ENCODE measurements at places on chromosomes 16 and 17. TPM values are rescaled to one million over a fixed set of nuclear protein-coding genes. Genes with fewer than 3 reads are reported as not detected.

The SMYD4 gene
- total RNA-seq = 24.9 TPM

DNA sequence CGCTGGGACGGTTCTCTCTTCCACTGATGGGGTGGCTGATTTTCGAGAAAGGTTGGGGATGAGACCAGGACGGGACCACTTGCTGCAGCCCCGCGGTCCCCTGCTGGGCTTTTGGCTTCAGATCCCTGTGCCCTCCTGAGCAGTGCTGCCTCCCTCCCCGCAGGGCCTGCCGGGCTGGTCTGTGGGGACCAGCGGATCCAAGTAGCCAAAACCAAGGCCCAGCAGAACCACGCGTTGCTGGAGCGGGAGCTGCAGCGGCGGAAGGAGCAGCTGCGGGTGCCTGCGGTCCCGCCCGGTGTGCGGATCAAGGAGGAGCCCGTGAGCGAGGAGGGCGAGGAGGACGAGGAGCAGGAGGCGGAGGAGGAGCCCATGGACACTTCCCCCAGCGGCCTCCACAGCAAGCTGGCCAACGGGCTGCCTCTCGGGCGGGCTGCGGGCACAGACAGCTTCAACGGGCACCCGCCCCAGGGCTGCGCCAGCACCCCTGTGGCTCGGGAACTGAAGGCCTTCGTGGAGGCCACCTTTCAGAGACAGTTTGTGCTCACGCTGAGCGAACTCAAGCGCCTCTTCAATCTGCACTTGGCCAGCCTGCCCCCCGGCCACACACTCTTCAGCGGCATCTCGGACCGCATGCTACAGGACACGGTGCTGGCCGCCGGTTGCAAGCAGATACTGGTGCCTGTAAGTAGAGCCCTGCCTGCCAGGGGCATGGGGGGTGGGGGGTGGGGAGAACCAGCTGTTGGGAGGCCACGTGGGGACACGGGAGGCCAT is 28.6 kb downstream of the POLR3E start:
- no peak for DNase-seq

DNA sequence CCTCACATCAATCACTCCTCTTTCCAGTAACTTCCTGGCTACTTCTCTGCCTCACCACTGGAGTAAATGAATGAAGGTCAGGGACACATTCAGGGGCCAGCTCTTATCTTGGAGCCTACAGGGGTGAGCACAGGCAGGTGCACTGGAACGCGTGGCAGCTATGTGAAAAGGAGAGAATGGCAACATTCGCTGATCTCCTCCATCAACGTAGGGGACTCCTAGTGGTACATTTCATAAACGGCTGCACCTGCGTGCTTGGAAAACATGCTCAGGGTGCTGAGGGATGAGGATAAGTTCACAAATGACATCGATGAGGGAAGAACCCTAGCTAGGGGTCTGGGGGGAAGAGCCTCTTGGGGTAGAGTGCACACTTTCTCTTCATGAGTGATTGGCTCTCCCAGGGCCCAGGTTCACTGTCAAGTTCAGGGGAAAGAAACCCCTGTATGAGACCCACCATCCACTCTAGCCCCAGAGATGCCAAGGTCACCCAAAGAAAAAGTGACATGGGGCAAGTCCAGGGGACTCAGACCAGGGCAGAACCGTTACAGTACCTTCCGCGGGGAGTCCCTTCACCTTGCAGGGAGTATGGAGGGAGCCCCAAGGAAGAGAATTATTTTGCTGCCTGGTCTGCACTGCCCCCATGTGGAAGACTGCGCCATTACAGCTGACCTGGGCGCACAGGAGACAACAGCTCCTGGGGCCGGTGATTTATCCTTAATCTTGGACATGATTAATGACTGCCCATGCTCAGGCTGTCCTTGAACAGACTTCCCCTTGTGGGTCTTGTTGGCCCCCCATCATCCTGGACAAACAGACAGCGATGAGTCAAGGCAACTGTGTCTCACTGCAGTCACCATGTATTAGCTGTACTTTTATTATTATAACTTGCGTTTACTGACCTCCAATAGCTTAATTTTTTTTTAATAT is 30.1 kb downstream of the VAC14 start:
- DNase-seq = peak; percentile 82

GRCh38 chr17:20930081-20930760 is 112.6 kb downstream of the USP22 start:
- DNase-seq = no peak

DNA sequence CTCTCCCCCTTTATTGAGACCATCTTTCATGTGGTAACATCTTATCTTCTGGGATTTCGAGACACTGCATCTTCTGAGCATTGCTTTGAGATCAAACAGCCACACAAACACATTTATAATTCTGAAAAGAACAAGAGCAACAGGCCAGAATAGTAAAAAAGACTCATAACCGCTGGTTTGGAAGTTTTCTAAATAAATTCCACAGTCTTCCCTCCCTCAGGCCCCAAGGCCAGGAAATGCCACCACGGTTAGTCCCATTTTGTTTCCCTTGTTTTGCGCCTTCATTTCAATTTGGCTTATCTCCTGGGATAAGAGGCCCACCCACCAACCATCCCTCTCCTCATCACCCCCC is 25.3 kb downstream of the LITAF start:
- no peak for DNase-seq

GRCh38 chr16:66032841-66033240 is 333.6 kb upstream of the CDH5 start:
- no peak for DNase-seq

The EVPLL gene
- not detected for total RNA-seq

DNA sequence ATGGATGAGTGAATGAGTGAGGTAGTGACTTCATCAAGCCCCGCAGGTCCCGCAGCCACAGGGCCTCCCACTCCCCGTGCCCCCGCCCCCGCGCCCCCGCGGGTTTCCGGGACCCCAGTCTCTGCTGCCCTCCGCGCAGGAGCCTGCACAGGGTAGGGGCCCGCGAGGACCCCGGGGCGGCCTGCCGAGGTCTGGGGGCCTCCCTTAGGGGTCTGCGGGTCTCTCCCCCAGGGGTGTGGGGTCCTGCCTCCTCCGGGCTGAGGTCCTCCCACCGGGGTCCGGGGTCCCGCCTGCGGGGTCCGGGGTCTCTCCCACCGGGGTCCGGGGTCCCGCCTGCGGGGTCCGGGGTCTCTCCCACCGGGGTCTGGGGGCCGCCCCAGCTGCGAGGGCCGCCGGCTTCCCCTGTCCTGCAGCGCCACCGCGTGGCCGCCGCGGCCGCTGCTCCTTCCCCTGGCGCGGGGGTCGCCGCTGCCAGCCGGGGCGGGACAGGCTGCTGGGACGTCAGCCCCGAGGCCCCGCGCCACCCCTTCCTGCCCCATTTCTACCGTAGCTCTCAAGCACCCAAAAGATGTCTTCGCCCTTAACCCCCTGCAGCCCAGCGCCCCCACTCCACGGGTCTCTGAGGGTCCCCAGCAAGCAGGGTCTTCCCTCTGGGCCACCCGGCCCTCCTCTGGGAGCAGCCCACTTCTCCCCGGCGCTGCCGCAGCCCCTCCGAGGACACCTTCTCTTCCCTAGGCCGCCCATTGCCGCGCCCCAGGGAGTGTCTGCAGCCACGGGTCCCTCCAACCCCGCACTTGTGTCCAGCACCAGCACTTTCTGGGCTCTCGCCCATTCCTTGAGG is 10.4 kb upstream of the CHMP6 start:
- DNase-seq = peak; percentile 75

DNA sequence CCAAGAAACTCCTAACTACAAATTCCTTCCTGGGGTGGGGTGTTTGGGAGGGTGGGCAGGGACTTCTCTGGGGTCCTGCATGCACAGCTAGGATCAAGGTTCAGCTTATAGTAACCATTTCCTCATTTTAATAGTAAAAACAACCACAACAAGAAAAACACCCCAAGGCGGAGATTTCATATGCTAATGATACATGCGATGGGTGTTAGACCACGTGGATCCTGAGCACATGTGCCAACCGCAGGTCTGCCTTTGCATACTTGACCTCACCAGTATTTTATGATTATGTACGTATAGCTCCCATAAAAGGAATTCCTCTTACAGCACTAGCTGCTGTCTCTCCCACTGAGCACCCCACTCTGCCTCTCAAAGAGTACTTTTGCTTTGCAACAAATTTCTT is 1.9 kb downstream of the KRTAP4-11 start:
- DNase-seq = no peak

DNA sequence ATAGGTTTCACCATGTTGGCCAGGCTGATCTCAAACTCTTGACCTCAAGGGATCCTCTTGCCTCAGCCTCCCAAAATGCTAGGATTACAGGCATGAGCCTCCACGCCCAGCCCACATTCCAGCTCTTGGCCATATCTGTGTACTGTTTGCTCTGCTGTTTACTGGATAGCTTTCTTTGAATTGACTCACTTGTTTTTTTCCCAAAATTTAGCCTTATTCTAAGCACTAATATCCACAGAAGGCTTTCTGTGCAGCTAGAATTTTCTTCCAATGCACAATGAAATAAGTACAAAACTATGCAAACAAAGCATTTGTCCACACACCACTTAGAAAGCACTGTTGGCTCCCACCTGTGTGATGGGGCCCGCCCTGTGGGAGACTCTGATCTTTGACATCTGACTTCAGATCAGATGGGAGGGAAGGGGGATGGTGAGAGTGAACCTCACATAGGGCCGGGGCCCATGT is 72.2 kb downstream of the CLEC16A start:
- DNase-seq = no peak

GRCh38 chr17:17580662-17581470 is 10.6 kb downstream of the PEMT start:
- DNase-seq = no peak

GRCh38 chr16:66064801-66065530 is 301.5 kb upstream of the CDH5 start:
- DNase-seq = no peak

DNA sequence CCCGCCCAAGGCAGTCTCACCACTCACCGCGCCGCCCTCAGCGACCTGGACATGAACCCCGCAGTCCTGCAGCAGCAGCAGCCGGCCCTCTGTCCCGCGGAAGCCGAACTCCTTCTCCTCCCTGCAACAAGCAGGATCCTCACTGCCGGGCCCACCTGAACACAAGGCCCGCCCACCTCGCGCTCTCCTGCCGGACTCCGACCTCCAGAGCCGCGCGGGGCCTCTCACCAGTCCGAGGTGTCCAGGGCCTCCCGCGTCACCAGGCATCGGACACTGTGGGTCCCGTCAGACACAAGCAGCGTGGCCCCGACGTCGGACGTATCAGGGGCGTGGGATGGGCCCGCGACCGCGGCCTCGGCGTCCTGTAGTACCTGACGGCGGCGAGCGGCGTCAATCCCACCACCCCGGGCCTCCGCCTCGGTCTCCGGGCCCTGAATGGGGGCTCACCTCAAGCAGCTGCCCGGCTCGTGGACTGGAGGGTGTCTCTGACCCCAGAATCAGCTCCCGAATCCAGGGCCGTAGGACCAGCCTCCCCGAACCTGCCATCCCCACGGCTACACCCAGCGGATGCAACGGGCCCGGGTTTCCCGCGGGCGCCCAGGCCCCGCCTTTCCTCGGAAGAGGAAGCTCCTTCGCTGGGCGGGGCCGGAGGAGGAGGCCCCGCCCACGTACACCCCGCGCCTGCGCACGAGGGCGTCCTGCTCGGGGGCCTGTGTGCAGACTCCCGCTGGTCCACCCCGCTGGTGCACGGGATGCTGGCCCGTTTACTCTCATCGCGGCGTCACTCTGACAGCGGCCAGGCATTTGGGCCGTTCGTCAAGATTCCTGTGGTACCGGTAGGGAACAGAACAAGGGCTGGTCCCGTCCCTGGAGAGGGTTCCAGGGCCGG is at the start of gene ACD:
Gene ACD, minus strand, starts transcription at position 586 of the 889 bp plus-strand sequence. Its CDS starts 40 bp downstream, at position 546.
- peak; percentile 96 for DNase-seq

The CNGB1 gene
- 0.27 TPM for total RNA-seq

DNA sequence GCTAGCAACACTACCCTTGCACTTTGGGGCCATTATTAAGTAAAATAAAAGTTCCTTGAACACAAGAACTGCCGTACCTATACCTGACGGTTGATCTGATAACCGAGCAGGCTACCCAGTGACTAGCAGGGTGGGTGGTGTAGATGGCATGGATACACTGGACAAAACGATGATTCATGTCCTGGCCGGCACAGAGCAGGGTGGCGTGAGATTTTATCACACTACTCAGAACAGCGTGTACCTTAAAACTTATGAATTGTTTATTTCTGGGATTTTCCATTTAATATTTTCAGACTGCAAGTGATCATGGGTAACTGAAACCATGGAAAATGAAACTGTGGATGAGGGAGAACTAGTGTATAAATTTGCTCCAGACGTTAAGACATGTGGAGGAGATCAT is 41.0 kb upstream of the MSI2 start:
- no peak for DNase-seq

- DNase-seq = no peak
Measured at GRCh38 chr17:17766077-17766743, 70.6 kb downstream of the SREBF1 start.

- no peak for DNase-seq
Measured at GRCh38 chr17:76027159-76027839, at the start of gene EVPL. EVPL (minus strand) TSS chr17:76027306; CDS start chr17:76027198, 108 bp downstream.

GRCh38 chr16:13560151-13560550 is 359.8 kb upstream of the ERCC4 start:
- DNase-seq = no peak

GRCh38 chr16:81397058-81397878 is 47.3 kb upstream of the CMIP start:
- no peak for DNase-seq

DNA sequence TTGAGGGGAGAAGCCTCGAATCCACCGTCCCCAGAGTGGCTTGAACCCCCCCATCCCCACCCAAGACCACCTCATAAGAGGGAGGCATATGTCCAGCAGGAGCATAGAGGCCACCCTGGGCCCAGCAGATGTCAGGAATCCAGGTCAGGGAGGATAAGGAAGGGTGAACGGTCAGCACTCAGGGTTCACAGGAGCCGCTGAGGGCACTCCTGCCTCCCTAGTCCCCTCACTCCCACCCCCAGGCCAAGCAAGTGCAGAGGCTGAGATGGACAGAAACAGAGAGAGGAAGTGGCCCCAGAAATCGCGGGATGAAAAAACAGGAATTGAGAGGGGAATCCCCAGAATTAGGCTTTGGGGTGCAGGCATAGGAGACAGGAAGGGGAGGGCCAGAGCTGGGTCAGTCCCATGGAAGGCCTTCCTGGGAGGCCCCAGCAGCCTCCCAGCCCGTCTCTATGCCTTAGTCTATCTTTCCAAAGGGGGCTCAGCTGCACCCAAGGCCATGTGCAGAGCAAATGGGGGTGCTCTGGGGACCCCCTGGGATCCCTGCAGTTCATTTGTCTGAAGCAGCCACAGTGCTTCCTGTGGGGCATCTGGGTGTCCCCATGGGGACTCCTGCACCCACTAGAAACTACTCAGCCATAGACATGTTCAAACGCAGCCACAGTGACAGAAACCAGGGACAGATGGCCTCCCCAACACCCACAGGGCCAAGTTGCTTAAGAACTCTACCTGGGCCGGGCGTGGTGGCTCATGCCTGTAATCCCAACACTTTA is 1.7 kb downstream of the CMTM3 start:
- no peak for DNase-seq
